ENCODE measurements at places on chromosomes 16 and 17.

- DNase-seq = no peak
These were observed 1.2 kb downstream of the CHST5 start for GRCh38 chr16:75534560-75535205.

DNA sequence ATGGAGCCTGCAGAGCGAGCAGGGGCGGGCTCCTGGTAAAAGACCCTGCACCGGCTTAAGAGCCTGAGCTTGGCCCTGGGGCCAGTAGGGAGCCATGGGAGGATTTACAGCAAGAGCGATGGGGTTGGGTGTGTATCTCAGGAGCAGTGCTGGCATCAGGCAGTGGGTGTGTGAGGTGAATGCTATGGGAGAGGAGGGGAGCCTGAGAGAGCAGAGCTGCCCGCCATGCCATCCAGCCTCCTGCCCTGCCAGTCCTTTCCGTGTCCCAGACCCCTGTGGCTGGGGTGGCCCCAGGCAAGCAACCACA lies 23.3 kb downstream of the FAM83G start:
- no peak for DNase-seq

DNA sequence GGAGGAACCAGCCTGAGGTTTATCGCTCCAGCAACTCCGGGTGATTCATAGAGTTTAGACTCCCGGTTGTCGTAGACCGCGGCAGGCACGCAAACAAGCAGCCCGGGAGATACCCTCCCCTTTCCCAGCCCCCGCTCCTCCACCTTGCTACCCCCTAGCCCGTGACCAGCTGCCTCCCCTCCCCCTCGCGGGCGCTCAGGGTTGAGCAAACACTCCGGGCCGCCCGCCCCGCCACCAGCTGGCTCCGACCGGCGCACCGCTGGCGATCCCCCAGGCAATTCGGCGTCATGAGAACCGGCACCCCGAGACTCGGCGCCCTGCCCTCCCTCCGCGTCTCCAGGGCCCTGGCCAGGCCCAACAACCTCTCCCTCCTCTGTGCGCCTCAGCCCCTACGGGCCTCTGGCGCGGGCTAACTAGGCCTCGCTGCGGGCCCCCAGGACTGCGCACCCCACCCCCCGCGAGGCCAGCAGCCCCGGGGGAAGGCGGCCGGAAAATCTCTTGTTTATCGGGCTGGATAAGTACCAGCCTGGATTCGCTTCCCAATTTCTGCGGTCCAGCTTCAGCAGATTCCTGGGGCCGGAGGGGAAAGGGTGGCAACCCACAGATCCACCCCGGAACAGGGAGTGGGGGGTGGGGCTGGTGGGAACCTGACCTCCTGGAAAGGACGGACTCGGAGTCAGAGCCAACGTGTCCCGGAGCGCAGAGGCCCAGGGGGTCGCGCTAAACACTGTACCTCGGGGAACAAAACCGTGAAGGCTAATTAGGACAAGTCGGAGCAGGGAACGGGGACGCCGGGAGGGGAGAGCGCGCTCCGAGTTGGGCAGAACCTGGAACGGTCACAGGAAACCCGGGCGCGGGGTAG lies 951 bp upstream of the GPRC5C start:
- DNase-seq = no peak

DNA sequence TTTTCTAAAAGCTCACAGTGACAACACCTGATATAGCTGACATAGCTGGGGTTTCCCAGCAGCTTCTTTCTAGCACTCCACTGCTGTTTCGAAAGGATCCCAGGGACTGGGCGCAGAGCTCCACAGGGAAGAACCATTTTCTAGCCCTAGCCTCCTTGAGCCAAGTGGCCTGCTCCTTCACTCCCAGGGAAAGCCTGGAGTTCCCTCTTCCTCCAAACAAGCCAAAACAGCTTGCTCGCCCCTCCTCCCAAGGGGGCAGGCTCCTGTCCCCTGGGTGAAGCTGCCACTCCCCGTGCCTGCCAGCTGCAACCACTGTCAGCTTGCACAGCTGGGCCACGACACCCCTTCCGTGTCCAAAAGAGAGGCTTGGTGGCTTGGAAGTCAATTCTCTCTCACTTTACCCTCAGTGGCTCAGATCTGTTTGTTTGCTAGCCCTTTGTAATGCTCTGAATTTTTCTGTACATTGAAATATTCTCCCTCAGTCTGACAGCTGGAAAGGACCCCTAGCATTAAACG lies 59.8 kb downstream of the CYTH1 start:
- no peak for DNase-seq

DNA sequence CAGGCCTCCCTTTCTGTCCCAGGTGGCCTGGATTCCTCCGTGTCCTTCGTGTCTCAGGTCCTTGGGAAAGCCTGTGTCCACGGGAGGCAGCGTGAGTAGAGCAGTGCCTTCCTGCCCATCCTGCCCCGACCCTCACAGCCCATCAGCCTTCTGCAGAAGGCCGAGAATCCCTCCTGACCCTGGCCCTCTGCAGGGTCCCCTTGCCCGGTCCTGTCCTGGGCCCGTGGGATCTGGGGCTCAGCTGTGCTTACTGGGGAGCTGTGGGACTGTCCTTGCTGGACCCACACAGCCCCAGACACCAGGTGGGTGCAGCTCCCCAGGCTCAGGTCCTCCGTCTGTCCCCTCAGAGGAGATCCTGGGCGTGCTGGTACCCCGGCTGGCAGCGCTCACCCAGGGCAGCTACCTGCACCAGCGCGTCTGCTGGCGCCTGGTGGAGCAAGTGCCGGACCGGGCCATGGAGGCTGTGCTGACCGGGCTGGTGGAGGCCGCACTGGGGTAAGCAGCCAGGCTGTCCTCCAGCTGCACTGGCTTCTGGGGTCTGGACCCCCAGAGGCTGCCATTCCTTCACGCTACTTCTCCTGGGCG lies 3.9 kb downstream of the TELO2 start:
- DNase-seq = no peak

DNA sequence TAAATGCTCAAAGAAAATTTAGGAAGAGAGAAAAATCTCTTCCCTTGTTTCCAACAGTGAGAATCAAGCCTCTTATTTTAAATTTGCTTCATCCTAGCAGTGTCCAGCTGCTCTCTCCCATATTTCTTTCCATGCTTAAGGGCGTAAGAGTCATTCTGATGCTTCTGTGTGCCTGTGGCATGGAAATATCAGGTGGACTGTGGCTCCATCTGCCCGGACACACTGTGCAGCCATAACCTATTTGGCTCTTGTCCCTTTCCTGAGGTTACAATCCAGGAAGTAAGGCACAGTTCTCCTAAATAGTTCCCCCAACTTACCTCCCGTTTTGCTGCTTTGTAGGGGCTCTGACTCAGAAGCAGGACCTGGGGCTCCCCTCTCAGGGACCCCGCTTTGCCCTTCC lies 6.3 kb upstream of the KRT222 start:
- no peak for DNase-seq

Measured in stimulated activated CD4-positive, alpha-beta T cell treated with anti-CD3 and anti-CD28 coated beads, TNF-alpha, amount 100 ng/mL, for 1 hour (primary cell).